ENCODE measurements at places on chromosomes 6 and 20.

- ATAC-seq, result no peak
Observed at GRCh38 chr20:38203981-38204357, 38.9 kb upstream of the TGM2 start.

DNA sequence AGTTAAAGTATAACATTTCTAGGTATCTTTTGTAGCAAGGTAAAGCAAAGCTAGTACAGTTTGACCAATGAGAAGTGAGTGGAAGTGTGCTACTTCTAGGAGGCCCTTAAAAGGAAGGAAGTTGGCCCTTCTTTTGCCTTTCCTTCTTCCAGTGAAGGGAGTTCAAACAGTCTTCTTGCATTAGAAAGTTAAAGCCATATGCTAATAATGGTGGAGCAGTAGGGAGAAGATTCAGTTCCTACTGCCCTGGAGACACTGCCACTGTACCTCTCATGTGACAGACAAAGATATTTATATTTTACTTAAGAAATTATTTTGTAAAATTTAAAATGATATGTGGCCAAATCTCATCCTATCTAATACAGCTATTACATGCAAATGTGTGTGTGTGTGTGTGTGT lies 26.0 kb upstream of the RCAN2 start:
- no peak for ATAC-seq

- ATAC-seq, result no peak
Observed at GRCh38 chr6:134911547-134911946, 38.4 kb downstream of the ALDH8A1 start.

- no peak for ATAC-seq
Observed at GRCh38 chr6:101605874-101606273, 212.4 kb downstream of the GRIK2 start.

- peak; percentile 61 for ATAC-seq
Observed at GRCh38 chr6:142374965-142375733, 73.3 kb downstream of the ADGRG6 start.

- ATAC-seq, result no peak
Observed at GRCh38 chr6:107627969-107628368, 138.1 kb downstream of the SOBP start.

- no peak for ATAC-seq
Observed at GRCh38 chr6:147103007-147103406, 101.2 kb upstream of the STXBP5 start.

GRCh38 chr6:26020329-26021000 lies 57.9 kb downstream of the TRIM38 start:
- peak; percentile 78 for ATAC-seq

GRCh38 chr6:101516578-101516977 lies 123.1 kb downstream of the GRIK2 start:
- no peak for ATAC-seq

DNA sequence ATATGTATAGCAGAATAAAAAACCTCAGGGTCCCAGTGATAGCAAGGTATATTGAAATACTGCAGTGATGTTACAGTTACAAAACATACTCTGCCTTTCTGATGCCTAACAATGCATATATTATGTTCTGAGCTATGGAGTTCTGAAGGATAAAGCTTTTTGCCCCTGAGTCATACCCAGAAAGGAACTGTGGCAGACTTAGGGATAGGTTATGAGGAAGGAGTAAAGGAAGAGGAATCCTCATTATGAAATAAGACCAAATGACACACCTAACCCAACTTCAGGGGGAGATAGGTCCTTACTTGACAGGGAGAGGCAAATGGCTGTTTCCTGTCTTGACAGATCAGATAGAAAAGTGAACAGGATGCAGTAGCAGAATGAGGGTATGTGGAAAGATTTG lies 940.6 kb upstream of the FLRT3 start:
- no peak for ATAC-seq

DNA sequence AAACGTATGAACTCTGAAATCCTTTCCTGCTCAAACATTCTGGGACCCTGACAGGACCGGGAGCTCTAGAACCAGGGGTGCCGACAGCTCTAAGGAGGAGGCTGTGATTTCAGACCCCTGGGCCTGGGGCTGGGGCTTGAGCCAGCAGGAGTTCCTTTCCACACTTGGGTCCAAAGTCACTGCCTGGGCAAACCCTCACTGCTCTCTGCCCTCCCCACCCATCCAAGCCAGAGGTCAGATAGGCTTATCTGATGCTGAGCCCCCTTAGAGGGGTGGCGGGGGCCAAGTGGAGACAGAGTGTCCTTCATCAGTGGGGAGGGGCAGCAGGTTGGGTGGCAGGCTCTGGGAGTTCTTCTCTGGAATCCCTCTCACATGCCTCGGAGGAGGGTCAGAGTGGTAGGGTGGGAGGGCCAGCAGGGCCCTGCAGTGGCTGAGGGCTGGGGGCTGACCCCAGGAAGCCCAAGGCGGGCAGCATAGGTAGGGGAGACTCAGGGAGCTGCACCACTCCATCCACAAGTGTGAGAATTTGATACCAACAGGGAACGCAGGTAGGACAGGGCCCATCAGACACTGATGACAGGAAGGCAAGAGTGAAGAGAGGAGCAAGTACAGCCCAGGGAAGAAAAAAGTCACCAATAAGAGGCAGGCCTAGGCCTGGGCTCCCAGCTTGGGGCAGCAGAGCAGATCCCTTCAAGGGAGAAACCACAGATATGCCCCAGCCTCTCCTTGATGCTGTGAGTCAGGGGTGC lies 121.0 kb downstream of the MRPL14 start:
- ATAC-seq, result no peak

DNA sequence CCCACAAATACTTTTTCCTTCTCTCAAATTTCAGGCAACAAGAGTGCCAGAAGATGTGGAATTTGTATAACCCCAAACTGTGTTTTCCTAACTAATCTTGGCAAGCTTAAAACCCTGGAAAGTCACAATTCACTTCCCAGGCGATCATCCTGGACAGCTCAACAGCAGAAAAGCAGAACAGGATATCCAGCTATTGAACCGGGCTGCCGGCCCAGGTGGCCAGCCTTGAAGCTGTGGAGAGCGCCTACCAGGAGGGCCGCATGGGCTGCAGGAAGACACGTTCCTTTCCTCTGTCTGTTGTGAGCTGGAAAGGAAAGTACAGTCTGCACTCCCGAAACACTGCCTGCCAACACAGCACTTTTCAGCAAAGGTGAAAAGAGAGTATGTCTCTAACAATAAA lies 719.7 kb upstream of the MARCKS start:
- peak; percentile 88 for ATAC-seq

GRCh38 chr20:47544852-47545251 lies 43.2 kb downstream of the NCOA3 start:
- peak; percentile 50 for ATAC-seq

DNA sequence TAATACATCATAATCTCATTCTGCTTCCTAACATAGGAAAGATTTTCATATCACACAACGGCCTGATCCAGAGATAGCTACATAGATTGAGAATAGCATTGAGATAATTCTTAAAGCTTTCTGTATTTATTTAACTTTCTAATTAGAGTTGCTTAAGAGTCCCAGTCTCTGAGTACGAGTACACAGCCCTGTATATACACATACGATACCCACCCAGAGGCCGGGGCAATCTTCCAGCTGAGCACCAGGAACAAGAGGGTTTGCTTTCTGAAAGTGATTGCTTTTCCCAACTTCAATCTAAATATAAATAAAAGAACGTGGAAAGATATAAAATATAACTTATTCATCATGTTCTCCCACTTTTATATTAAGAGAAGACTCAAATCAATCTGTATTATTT lies 313.8 kb downstream of the COL12A1 start:
- ATAC-seq, result no peak

GRCh38 chr6:157184202-157185015 lies 138.9 kb downstream of the TMEM242 start:
- ATAC-seq, result peak; percentile 90

DNA sequence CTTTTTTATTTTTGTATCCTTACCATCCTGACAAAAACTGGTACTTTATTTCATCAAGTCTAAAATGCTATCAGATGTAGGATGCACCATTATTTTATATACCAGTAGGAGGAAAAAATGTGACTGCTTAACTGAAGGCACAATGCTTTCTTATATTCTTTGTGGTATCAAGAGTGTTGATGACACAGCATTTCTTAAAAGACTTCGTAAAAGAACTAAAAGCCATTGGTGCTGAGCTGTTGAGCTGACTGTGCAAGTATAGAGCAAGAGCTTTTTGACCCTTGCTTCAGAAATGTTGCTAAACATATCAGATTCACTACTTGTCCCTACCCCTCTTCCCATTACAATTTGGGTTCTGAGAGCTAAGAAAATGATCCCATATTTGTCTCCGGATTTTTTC lies 17.5 kb downstream of the SF3B5 start:
- ATAC-seq, result no peak

DNA sequence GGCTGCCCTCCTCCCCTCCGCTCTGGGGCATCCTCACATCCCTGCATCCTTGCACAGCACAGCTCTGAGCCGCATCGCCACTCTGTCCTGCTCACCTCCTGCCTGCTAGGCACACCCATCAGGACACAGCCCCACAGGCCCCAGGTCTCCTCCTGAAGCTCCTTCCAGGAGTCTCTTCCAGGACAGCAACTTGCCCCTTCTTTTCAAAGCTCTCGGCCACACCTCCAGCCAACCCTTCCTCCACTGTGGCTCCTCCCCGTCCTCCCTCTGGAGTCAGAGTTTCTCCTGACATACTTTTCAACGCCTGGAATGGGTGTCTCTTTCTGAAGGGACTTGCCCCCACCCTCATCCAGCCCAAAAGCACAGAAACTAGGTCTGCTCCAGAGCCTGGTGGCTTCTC lies 77.3 kb downstream of the SLC23A2 start:
- no peak for ATAC-seq

- peak; percentile 92 for ATAC-seq
Observed at GRCh38 chr6:95203153-95203754, 374.1 kb upstream of the MANEA start.

- no peak for ATAC-seq
Observed at GRCh38 chr20:51312480-51312783, 230.1 kb downstream of the NFATC2 start.

GRCh38 chr6:98636941-98637340 lies 197.4 kb upstream of the POU3F2 start:
- no peak for ATAC-seq

- no peak for ATAC-seq
Observed at GRCh38 chr20:53738945-53739798, 145.5 kb upstream of the ZNF217 start.

DNA sequence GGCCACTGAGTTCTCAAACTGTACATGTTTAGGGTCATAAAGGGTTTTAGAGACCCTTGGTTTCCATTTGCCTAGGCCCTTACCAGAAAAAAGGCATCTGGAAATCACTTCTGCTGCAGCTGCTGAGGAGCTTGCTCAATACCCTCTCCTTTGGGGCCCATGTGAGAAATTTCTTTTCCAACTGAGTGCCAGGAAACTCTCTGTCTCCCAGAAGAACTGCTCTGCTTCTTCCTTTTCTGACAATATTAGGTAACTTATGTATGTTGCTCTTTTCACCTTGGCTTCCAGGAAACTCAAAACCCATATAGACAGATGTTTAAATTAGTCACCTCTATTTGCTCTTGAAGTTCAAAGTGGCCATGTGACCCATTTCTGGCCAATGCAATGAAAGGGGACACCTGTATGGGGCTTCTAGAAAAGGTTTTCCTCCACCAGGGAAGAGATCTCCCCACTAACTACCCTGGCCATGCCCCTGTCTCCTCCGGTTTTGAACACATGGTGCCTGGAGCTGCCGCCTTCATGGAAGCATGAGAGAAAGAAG lies 121.6 kb downstream of the PREX1 start:
- no peak for ATAC-seq

DNA sequence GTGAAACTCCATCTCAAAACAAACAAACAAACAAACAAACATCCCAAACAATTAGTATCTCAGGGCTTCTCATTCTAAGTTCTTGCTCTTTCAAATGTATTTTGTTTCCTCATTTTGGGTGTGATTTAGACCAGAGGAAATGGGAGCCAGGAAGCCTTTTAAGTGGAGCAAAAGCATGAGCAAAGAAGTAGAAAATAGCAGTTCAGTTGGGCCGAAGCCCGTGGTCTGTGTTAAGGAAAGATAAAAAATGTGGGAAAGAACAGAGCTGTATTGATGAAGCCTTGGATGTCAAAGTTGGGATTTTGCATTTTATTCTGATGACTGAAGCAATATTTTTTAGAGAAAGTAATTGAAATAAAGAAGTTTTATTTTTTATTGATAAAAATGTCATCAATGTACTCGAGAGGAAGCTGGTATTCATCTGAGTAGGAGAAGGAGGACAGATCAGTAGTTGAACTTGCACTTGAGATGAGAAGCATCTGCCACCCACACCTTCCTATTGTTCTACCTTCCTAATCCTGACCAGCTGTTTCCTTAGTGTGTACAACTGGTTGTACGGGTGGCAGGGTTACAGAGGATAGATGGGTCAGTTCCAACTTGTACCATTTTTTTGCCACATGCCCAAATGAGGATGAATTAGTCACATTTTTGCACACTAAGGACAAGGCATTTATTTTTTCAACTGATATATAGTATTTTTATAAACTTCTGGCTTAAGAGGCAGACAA lies 56.1 kb downstream of the KIAA0408 start:
- ATAC-seq, result no peak

DNA sequence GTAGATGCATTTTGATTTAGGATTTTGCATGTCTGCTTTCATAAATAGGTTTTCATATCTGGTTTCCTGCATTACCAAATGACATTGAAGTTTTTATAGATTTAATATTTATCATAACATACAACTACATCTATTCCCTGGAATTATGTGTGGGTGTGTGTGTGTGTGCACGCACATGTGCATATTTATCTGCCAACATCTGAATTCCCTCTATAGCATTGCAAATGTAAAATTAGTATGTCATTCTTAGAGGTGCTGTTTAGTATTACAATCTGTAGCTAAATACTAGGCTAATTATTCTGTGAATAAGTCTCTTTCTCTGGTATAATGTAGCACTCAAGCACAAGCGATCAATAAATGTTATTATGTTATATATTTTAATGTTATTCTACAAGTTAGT lies 477.9 kb upstream of the FLRT3 start:
- no peak for ATAC-seq

- ATAC-seq, result no peak
Observed at GRCh38 chr20:60700728-60701127, 551.3 kb upstream of the CDH4 start.

- ATAC-seq, result no peak
Observed at GRCh38 chr6:143195349-143195845, 134.7 kb downstream of the AIG1 start.
